Naive thymus-derived CD8-positive, alpha-beta T cell (primary cell): ENCODE measurements at places on chromosomes 11 and 22.

- no peak for DNase-seq
These were observed 1.2 kb downstream of the TUBA8 start for GRCh38 chr22:18111759-18112330.

DNA sequence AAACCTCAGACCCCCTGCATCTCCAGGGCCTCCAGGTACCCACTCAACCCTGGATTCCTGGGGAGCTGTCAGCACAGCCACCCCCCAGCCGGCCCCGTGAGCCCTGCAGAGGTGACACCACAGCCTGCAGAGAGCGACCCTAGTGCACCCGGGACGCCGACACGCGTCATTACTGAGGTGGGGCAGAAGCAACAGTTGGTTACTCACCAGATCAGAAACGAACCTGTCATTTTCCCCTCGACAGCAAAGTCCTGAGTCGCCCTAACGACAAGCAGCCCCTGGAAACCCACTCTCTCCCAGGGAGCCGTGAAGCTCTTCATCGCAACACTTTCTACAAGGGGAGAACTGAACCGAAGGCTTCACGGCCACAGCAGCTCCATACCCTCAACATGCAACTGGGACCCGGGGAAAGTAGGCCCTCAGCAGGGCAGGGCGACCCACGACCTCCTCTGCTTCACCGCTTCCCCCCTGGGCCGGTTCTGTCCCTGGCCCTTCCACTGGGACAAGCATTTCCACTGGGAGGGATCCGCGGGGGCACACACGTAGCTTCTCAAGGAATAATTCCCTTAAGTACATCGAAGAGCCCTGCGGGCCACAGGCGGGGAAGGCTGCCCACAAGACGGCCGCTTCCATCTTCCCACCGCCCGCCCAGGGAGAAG lies 1.6 kb downstream of the BRD1 start:
- DNase-seq = peak; percentile 65

DNA sequence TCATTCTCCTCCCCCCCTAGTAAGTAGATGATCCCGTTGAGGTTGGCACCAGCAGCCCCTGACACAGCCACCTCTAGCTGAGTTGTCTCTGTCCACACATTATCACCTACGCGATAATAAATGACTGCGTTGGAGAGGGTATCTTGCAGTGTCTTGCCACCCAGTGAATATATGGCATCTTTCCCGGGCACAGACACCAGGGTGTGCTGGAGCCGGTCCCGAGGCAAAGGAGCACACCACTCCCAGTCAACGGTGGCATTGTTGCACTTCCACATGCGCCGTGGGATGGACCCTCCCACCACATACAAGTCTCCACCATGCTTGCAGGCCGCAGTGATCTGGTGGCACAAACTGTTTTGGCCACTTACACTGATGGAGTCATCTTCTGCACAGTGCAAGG lies 5.4 kb downstream of the KBTBD4 start:
- no peak for DNase-seq

- no peak for DNase-seq
These were observed 13.6 kb upstream of the XBP1 start for GRCh38 chr22:28813772-28814518.

GRCh38 chr11:27414644-27415043 lies 51.6 kb upstream of the CCDC34 start:
- DNase-seq = no peak

GRCh38 chr22:22789233-22789921 lies 98.2 kb upstream of the IGLL5 start:
- no peak for DNase-seq

DNA sequence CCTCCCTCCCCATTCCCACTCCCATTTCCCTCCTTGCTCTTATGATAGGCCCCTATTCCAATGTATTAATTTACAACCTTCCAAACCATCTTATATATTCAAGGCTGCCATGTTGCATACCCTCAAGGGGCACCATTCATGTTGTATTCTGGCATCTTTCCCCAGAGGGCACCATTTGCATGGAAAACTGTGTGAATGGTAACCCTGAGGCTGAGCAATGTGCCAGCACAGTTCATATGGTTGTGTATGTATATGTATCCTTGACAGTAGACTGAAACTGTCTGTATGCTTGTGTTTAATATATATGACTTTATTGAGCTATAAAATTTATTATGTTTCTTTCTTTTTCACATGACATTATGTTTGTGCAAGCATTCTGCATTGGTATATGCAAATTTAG lies 7.3 kb downstream of the RASSF10 start:
- no peak for DNase-seq
